HL-60 (cell line): ENCODE measurements at places on chromosomes 1 and 21.

DNA sequence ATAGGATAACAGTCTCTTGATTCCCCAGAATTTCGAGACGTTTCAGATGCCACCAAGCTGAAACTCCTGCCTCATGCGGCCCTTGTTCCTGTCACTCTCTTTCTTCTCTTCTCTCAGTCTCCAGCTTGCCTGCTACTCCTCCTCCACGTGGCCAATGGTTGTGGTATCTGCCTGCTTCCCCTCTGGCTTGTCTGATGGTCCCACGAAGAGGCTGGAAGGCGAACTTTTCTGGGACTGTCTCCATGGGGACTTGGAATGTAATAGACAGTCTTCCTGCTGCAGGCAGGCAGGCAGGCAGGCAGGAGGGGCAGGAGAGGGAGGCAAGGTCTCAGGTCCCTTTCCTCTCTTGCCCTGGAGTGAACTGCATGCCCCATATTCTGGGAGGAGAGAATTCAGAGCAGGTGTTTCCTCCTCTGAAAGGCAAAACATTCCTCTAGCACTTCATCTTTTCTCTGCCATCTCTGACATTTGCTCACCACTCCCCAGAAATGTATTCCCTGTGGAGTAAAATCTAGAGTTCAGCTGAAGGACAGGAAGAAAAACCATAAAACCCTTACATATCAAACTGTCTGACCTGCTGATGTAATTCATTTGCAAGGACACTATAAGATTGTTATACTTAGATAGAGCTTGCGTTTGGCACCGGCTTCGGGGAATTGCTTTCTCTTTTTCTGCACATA is 64.1 kb upstream of the GNG12 start:
- no peak for DNase-seq

GRCh38 chr1:31647106-31647505 is 2.4 kb upstream of the PEF1 start:
- DNase-seq: no peak

GRCh38 chr21:17387030-17387617 is 125.7 kb upstream of the CXADR start:
- peak; percentile 47 for DNase-seq

GRCh38 chr1:200558866-200559459 is 61.6 kb downstream of the KIF14 start:
- peak; percentile 10 for DNase-seq

DNA sequence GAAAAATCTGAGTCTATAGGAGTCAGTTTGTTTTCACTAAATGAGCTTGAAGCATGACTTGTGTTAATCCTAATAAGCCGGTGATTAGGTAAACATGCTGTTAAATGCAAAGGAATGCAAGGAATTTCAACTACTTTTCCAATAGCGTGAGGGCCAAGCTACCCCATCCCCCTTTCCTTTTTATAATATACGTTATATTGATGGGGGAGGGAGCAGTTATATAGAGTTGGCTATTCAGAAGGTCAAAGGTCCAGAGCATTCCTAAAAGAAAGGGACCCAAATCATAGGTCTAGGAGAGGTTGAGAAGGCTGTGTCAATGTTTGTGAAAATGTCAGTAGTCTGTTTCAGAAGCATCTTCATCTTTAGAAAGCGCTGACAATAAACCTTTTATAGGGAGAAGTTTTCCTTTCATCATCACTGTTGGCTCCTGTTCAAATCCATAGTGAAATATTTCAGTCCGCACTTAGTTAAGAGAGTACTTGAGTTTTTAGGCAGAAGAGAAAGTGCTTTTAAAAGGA is 3.8 kb downstream of the CCN1 start:
- DNase-seq: no peak

GRCh38 chr1:161933592-161934588 is 89.8 kb downstream of the OLFML2B start:
- no peak for DNase-seq

DNA sequence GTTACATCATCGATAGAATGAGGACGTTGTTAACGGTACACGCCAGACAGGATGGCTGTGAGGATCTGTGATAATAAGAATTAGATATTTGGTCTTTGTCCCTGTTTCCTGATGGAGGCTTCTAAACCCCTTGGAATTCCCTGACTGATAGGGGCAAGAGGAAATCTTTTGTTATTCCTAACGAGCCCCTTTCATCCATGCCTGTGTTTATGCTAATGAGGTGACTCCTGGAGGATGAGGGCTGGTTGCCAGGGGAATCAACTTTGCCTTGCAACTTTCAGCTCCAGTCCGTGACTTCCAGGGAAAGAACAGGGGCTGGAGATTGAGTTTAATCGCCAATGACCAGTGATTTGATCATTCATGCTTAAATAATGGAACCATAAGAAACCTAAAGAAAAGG is 39.3 kb upstream of the NLRP3 start:
- DNase-seq: no peak

- no peak for DNase-seq
Observed at GRCh38 chr1:85850238-85850637, 142.0 kb upstream of the ZNHIT6 start.

GRCh38 chr1:4745560-4745959 is 91.2 kb downstream of the AJAP1 start:
- no peak for DNase-seq

GRCh38 chr1:228282329-228283042 is 74.6 kb downstream of the OBSCN start:
- no peak for DNase-seq

DNA sequence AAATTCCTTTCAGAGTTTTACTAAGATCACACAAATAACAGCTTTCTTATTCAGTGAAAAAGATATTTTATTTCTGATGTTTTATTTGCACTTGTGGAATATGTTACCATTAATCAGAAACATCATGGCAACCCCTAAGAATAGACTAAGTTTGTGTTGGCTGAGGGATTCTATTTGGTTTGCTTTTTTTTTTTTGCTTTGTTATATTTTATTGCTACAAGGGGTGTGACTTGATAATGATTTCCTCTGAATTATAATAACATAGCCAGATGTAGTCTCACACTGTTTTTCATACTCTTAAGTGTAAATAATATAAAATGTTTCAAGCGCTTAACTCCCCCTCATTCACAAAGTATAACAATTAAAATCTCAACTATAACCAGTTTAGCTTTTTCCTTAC is 20.0 kb downstream of the GLRX2 start:
- DNase-seq: no peak
